ENCODE measurements at places on chromosomes 7 and 10. TPM values are rescaled to one million over a fixed set of nuclear protein-coding genes. Genes with fewer than 3 reads are reported as not detected.
A peak's percentile ranks its signal among the peaks of the same experiment; 100 is the strongest.

- no peak for DNase-seq
Measured at GRCh38 chr7:143454091-143454680, 10.9 kb downstream of the TAS2R60 start.

TMEM176A gene
- 0.34 TPM for total RNA-seq

RAPGEF5 gene
- 0.22 TPM for total RNA-seq

NEUROD6 gene
- total RNA-seq: not detected

ZPBP gene
- total RNA-seq: not detected

PSD gene
- total RNA-seq: not detected

- DNase-seq: no peak
Measured at GRCh38 chr7:136697271-136697670, 171.2 kb upstream of the CHRM2 start.

SLC18A3 gene
- total RNA-seq: not detected

ITGB8 gene
- 18.4 TPM for total RNA-seq

CH25H gene
- total RNA-seq: 3.2 TPM

GRCh38 chr7:150961510-150962289 lies 16.4 kb downstream of the KCNH2 start:
- no peak for DNase-seq

DNA sequence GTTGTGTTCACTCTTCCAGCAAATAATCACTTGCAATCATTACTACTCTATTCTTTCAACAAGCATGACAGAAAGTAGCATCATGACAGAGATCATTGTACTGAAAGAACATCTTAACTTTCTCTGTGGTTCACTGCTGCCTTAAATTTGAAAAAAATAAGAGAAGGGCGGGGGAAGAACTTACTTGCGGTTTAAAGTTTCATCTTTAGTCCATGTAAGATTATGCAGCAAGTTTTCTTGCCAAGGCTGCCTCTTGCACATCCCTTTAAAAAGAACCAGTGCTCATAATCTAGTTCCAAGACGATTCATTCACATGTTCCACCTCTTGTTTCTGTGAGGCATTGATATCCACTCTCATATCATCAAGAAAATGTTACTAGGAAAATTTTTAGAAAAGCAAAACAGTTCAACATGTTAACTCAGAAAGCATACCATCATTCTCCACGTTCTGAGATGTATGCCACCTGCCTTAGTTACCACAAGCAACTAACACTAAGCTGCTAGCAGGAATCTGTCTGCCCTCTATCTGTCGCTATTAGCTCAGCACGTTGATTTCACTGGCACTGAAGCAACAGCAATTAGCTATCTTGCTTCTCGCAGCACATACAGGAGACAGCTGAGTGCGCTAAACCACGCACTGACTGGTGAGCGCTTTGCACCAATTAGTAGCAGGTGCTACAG lies at the start of gene PCDH15:
Gene PCDH15 (minus strand): TSS at position 491 of the 681 bp plus-strand sequence. CDS start 136,969 bp downstream, outside the sequence.
- peak; percentile 18 for DNase-seq

GRCh38 chr10:126062131-126063032 lies 166.0 kb downstream of the FANK1 start:
- DNase-seq: peak; percentile 98

DNA sequence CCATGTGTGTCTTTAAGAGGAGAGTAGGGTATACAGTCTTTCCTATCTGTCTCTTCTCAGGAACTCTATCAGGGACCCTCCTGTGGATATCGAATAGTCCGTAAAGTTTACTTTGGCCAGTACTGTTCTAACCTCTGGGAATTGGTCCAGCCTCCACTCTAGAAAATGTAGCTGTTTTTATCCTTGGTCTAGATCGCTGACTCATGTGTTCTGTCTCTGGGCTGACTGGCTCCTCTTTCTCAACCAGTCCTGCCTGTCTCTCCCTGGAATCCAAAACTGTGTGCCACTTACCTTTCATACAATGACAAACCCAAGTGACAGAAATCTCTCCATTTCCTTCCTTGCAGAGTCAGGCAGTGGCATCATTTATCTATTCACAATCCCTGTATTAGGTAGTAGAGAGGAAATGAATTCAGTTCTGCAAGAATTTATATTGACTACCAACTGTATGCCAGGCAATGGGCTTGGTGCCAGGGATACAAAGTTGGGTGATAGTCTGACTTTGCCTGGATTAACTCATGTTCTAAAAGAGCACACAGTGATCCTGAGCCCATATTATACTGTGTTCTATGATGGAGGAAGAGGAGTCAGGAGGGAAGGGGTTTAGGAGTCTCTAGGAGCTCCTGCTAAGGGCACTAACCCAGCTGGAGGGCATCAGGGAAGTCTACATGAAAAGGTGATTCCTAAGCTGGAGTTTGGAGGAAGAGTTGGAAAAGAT lies 232.7 kb downstream of the LRMDA start:
- DNase-seq: peak; percentile 47

- DNase-seq: no peak
Measured at GRCh38 chr10:92142949-92143348, 147.9 kb downstream of the CPEB3 start.

ASAH2 gene
- 1.9 TPM for total RNA-seq

ACADSB gene
- 2.3 TPM for total RNA-seq

- DNase-seq: peak; percentile 10
Measured at GRCh38 chr10:17872191-17873091, 63.3 kb downstream of the MRC1 start.

TRIL gene
- total RNA-seq: 0.44 TPM

ENO4 gene
- total RNA-seq: not detected

GRCh38 chr10:112875476-112876267 lies 74.4 kb upstream of the TCF7L2 start:
- DNase-seq: peak; percentile 50

DNA sequence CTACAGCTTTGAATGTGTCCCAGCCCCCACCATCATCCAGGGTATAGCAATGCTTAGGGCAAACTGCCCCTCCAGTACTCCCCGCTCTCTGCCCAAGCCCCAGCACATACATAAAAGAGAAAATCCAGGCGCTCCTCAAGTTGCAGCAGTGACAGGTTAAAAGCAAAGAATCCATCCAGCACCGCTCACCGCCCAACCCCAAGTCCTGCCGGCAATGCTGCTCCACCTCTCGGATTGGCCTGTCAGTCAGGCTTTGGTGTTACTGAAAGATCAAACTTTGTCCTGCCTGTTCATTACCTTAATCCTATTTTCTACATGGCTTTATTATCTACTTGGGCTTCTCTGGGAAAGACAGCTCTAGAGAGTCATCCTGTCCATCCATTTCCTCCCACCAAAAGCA lies 31.9 kb downstream of the DPCD start:
- DNase-seq: no peak

DNA sequence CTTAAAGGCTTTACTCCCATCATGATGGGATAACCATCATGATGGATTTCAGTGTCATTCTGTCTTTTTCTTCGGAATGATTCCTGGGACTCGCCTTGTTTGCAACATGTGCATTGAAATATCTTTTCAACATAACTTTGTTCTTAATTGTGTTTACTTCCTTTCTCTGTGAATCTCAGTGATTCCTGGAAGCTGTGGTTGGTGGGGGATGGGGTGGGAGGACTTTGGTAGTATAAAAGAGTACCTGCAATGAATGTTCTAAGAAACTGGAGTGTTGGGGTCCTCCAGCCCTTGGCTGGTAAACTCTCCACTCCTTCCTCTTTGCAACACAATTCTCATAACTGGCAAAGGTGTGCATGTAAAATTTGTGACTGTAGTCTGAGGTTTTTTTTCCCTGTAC lies 11.5 kb upstream of the SH2D4B start:
- DNase-seq: no peak

- DNase-seq: no peak
Measured at GRCh38 chr7:150432915-150433892, 17.2 kb upstream of the GIMAP8 start.

PON1 gene
- total RNA-seq: not detected

ALDH18A1 gene
- total RNA-seq: 79.4 TPM

TMEM130 gene
- total RNA-seq: 0.37 TPM

SPDYE9 gene
- not detected for total RNA-seq

SLIT1 gene
- total RNA-seq: not detected

DNA sequence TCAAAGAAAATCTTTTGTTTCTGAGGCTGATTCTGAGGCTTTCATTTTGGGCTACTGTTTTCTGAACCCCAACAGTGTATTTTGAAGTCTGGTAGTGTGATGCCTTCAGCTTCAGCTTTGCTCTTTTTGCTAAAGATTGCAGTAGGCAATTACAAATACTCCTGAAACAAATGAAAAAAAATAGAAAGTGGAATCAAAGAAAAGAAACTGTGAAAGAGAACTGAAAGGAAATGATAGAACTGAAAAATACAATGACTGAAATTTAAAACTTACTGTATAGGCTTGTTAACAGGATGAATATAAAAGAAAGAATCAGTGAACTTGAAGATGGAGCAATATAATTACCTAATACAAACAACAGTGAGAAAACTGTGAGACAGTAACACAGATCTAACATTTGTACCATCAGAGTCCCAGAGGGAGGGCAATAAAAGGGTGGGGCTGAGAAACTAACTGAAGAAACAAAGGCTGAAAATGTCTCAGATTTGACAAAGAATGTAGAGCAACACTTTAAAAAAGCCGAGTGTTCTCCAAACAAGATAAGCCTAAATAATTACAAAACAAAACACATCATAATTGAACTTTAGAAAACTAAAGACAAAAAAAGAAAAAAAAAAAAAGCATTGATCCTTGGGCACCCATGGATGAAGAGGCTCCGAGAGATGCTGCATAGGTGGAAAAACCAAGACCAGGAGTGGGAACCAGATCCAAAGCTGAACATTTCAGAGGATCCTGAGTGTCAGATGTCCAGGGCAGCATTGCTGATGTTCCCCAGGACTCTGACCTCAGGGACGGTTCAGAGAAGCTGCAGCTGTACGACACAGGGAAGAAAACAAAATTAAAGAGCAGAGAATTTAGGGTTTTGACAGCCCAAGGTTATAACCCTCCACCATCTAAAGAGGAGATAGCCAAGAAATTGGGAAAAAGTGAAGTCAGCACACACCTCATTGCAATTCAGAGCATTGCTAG lies 223.2 kb upstream of the IGFBP3 start:
- DNase-seq: no peak

GRCh38 chr7:47792521-47793121 lies 155.6 kb downstream of the PKD1L1 start:
- DNase-seq: peak; percentile 77

DNA sequence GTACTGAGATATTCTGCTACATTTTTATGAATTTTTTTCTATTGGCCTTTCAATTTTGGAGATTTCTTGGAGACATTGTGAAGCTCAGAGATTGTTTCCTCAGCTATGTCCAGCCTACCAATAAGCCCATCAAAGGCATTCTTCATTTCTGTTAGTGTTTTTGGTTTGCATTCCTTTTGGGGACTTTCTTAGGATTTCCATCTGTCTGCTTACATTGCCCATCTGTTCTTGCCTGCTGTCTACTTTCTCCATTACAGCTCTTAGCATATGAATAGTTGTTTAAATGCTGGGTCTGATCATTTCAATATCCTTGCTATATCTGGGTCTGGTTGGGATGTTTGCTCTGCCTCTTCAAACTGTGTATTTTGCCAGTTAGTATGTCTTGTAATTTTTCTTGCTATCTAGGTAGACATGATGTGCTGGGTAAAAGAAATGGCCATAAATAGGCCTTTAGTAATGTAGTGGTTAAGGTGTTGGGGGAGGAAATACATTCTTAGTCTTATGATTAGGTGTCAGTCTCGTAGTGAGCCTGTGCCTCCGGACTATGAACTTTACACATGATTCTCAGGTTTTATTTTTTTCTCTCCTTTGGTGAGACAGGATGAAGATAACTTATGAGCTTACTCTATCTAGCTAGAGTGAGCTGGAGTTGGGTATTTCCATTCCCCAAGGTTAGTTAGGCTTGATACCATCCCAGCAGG lies 32.6 kb upstream of the NME8 start:
- DNase-seq: no peak

- DNase-seq: no peak
Measured at GRCh38 chr10:78532480-78533042, 498.9 kb downstream of the RPS24 start.

DNA sequence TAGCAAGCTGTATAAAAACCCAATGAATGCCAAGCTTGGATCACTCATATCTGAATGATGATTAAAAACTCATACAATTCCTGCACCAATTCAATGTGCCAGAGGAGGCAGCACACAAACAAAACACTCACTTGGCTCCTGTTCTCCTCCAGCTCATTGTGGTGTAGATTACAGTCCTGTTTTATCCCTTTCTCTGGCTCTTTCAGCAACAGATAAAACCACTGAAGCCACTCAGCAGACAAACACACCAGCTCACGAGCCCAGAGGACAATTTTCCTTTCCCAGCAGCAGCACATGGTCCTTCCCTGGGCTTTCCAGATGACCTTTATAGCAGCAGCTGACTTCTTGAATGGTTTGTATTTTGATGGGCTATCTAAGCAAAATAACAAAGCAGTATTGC lies 107.3 kb upstream of the STARD3NL start:
- DNase-seq: peak; percentile 35

- peak; percentile 34 for DNase-seq
Measured at GRCh38 chr10:62690703-62691102, 113.8 kb upstream of the ADO start.

VWDE gene
- total RNA-seq: 4.4 TPM

GRCh38 chr10:112858986-112859651 lies 90.9 kb upstream of the TCF7L2 start:
- no peak for DNase-seq

DNA sequence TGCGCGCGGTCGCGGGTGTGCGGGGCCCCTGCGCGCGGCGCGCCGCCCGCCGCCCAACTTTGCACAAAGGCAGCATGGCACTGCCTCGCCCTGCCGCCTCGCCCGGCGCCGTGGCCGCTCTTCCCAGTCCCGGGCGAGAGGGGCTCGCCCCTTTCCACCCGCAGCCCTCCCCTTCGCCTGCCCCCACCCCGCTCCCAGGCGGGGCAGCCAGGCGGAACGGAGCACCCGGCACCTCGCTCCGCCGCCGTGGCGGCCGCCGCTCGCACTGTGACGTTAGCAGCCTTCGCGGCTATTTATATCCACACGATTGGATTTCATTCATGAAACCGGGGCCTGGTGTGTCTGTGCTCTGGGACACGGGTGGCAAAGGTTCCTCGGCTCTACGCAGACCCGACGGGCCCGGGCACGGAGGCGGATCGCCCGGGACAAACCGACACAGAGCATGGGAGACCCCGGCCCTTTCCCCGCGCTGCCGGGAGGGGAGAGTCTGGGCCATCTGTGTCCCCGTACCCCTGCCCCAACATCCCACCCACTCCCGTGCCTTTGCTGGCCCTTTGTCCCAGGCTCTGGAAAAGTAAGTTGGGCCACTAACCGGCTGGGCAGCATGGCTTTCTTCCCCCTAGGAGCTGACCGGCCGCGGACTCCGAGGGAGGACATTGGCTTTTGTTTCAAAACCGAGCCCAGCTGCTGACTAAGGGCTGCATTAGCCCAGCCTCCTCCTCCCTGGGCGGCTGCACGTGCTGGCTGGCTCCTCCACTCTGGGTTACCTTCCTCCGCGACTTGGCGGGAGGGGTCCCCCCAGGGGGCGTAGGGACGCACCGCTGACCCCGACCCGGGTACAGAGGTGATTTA lies at the start of gene RHOBTB1:
Gene RHOBTB1 (minus strand): TSS at position 128 of the 852 bp plus-strand sequence. CDS start 32,643 bp downstream, outside the sequence.
- DNase-seq: peak; percentile 79

- no peak for DNase-seq
Measured at GRCh38 chr10:86329896-86330680, 36.5 kb downstream of the GRID1 start.

- DNase-seq: peak; percentile 69
Measured at GRCh38 chr10:28087661-28088351, 88.9 kb upstream of the ODAD2 start.

CALHM3 gene
- 0.39 TPM for total RNA-seq
